ENCODE measurements at places on chromosomes 2 and 18. TPM values are rescaled to one million over a fixed set of nuclear protein-coding genes. Genes with fewer than 3 reads are reported as not detected.

DNA sequence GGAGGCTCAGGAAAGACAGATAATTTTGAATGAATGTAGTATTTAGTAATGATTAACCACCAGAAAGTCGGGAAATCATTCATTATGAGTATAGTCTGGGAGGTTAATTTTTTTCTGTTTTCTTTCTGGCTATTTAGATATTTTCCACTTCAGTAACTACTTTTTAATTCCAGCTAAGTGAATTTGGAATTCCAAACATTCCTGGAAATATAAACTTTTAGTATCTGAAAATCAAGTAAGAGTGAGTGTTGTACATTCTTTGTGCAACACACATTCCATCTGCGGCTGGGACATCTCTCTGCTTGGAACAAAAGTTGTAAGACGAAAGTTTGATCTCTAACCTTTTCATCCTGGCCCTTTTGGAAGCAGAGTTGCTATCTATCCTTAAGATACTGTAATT, 275.7 kb upstream of the SPRED2 start:
- DNase-seq: no peak

GRCh38 chr2:189285962-189286645, 106.5 kb upstream of the COL5A2 start:
- DNase-seq: no peak

DNA sequence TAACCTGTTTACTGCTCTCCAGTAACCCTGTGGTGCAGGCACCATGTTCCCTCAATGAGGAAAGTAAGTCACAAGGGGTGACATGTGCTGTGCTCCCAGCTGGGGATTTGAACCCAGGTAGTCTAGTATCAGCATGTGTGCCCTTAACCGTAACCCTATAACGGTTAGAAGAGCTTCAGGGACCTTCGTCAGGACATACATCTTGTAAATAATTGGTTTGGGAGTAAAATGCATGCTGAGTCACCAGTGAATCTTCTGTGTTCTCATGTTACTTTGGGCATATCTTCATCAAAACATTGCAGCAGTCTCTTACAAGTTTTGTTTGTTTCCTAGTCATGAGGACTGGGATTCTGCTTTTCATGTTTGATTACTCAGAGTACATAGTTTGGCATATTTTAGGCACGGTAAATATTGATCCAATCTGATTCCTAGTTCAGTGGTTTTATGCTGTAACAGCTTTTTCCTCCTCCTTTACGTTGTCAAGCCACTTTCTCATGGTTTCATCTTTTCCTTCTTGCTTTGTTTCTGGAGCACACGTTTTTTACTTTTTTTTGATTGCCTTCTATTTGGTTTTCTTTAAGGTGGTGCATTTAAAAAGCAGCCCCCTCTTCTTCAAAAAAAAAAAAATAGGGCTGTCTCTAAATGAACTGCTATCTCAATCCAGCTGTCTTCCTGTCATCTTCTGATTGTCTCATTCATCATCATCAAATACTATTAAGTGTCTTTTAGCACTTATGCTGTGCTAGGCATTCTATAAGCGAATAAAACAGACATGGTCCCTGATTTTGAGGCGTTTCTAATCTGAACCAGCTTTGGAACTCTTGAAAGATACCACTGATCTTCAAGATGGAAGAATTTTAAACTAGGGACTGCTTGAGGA, 50.4 kb downstream of the CLIP4 start:
- DNase-seq: no peak

GRCh38 chr2:127173057-127173456, 47.0 kb downstream of the CYP27C1 start:
- DNase-seq: no peak

DNA sequence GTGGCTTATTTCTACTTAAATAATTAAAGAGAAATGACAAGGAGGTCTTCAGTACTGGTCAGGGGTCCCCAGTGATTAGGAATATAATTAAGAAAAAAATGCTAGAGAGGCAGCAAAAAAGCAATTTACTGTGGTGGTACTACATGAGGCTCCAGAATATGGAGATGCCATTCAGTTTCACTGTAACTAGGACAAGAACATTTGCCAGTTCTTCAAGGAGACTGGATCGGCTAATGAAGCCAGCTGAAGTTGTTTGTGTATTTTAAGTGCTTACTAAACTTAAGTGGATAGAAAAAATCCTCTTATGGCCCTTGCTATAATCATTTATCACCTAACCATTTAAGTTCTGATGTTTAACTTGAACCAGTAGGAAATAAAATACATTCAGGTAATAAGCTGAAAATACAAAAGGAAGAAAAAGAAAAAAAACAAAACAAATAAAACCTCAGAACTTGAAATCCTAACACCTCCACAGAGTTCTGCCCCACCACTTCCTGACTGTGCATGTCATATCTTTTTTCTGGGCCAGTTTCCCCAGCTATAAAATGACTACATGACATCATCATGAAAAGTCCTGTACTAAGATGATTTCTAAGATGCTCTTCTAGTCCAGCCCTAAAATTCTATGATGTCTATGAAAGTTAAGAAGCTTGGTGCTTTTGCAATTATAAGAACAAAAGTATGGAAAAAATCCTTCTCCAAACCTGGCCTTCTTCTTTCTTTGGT, 98.0 kb downstream of the TRABD2A start:
- peak; percentile 62 for DNase-seq

DNA sequence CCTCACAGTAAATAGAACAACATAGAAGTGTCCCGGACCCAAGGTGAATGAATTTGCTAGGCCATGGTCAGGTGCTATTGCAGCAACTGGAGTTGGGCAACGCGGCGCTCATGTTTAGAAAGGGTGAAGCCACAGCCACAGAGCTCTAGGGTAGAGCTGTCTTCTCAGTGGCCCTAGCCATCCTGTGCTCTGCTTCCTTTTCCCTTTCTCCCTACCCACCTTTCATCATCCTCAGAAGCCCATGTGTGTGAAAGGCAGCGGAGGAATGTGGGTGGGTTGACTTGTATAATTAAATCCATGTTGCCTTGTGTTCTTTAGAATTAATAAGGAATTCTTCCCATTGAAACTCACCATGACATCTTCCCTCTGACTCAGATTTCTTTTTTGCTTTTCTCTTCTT, 336.7 kb downstream of the OSR1 start:
- DNase-seq: no peak

DNA sequence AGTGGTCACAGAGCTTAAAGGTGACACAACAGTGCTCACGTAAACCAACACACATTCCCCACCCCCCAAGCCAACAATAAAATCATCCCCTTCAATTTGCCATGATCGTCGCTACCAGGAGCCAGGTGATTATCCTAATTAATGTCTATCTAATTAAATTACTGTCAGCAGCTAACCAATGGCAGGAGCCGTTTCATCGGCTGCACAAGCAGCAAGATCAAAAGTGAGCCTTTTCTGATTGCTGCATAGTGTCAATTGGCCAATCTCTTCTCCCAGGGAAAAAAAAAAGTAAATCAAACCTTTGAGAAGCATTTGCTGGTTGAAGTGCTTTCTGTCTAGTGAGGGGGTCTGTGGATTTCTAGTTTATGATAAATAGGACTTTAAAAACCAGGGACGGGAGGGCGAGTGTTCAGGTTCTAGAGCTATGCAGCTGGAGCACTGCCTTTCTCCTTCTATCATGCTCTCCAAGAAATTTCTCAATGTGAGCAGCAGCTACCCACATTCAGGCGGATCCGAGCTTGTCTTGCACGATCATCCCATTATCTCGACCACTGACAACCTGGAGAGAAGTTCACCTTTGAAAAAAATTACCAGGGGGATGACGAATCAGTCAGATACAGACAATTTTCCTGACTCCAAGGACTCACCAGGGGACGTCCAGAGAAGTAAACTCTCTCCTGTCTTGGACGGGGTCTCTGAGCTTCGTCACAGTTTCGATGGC, at the start of gene TBR1:
Gene TBR1 (plus strand): TSS at position 311 of the 721 bp plus-strand sequence. CDS start 114 bp downstream, at position 425.
- DNase-seq: peak; percentile 42

- no peak for DNase-seq
Observed at GRCh38 chr2:45543257-45543656, 67.8 kb downstream of the SRBD1 start.

GRCh38 chr18:399631-400135, 100.8 kb downstream of the COLEC12 start:
- DNase-seq: no peak

GRCh38 chr2:1245193-1245592, 168.1 kb upstream of the TPO start:
- DNase-seq: no peak

DNA sequence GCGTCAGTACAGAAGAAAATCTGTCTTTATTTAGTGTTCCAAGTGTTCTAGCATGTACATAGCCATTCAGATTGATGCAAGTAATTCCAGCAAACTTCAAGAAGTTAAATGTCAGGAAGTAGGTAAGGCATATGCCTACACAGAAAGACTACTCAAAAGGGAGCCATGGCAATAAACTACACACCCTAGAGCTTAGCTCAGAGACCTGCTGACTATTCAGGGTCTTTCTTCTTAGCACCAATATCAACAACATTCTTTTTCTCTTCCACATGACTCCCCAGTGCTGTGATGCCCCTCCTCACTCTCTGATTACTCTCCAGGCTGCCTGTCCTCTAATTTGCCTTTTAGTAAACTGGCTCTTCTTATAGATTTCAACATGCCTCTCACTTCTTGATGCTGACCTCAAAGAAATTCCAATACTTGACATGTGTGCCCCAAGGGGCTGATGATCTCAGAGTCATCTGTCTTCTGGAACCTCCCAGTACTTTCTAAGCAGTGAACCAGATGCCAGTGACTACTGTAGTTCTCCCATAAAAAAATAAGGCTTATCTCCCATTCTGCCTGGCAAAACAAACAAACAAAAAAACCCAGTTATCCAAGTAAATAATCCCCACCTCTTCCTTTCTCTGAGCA, 909.2 kb upstream of the FANCL start:
- DNase-seq: no peak

Gene LYPD6
- not detected for total RNA-seq

Gene PLGLB1
- total RNA-seq: 1.3 TPM

Gene ATL2
- 54.5 TPM for total RNA-seq

Gene MERTK
- total RNA-seq: 0.70 TPM

Gene PER2
- 17.4 TPM for total RNA-seq

Gene CBLN2
- total RNA-seq: not detected

Gene SIGLEC15
- total RNA-seq: not detected

Gene SPRED2
- total RNA-seq: 5.9 TPM

Gene GULP1
- not detected for total RNA-seq

Gene TOGARAM2
- total RNA-seq: 2.7 TPM

Measured in activated CD8-positive, alpha-beta T cell treated with anti-CD3 and anti-CD28 coated beads for 36 hours (primary cell).